ENCODE measurements at places on chromosomes 1 and 21.

- DNase-seq, result peak; percentile 69
Observed at GRCh38 chr1:93844262-93845045, 34.6 kb downstream of the DNTTIP2 start.

GRCh38 chr1:32798679-32799416 lies 18.3 kb downstream of the YARS1 start:
- no peak for DNase-seq

DNA sequence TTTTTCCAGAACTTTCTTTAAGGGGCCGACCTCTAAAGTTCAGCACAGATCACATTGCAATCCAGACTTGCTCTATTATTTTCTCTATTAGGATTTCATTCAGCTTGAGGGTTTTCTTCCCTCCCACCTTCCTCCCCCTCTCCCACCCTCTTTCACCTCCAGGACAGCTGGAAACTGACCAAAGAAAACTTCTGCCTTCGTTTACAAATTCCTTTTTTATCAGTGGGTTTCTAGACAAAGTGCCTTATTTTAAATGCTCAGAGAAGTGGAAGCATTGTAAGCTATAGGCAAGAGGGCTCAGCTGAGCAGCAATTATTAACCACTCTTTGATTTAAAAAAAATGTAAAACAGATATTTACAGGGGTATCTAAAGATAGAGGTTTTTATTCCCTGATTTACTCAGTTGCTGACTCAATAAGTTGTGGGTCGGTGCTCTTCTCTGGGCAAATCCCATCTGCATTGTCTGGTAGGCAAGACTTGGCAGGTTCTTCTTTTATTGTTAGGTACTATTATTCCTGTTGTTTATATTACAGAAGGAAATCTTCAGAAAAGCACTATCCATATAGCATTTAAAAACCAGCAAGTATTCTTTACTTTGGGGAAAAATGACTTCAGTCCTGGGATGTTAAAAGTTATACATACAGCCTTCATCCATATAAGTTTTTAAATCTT lies 277.0 kb upstream of the C1orf105 start:
- no peak for DNase-seq

- DNase-seq, result peak; percentile 81
Observed at GRCh38 chr1:31745096-31745945, 18.8 kb downstream of the ADGRB2 start.

DNA sequence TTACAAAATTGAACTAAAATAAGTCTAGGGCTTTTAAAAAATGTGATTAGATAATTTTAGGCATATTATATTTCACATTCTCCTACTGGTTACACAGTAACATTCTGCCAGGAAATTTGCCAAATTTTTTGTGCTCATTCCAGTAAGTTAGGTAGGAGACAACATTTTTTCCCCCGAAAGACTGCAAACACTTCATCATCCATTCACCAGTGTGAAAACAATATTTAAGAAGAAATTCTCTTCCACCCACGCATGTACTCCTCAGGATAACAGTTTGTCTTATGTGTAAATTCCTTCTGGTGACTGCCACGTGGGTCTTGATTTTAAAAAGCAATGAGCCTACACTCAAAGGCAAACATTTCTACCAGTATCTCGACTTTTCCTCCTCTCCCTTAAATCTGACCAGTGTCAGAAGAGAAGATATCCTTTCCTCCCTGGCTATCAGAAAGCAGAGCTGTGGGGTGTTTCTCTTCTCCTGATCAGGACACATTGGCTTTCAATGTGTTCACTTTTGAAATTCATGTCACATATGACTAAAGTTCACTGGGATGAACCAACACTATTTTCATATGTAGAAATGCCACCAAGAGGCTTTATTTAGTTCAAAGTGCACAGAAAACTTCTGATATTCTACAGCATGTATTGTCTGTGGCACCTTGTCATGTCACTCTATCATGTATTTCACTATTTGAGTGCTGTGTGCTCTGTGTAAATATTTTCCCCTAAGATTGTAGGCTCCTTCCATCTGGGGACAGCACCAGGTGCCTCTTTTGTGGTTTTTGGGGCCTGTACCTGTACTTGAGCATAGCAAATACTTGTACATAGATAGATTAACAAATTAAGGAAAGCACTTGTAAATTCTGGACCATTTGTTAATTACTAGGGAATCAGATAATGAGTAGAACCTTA lies 38.6 kb downstream of the LHX9 start:
- DNase-seq, result no peak

- no peak for DNase-seq
Observed at GRCh38 chr21:14244911-14245310, 29.0 kb downstream of the RBM11 start.

DNA sequence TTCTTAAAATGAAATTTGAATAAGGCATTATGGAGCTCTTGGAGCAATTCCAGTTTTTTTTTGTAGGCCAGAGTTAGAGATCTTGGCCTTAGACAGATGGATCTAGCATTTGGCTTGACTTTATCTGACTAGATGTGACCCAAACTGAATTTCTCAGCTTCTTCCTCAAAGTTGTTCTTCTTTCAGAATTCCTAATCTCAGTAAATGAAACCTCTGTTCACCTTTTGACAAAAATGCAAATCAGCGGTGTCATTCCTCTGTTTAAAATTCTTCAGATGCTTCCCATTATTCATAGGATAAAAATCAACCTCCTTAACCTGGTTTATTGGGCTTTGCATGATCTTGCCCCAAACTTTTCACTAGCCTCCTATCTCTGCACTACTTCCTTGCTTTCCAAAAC lies 177.6 kb downstream of the RASAL2 start:
- DNase-seq, result no peak

DNA sequence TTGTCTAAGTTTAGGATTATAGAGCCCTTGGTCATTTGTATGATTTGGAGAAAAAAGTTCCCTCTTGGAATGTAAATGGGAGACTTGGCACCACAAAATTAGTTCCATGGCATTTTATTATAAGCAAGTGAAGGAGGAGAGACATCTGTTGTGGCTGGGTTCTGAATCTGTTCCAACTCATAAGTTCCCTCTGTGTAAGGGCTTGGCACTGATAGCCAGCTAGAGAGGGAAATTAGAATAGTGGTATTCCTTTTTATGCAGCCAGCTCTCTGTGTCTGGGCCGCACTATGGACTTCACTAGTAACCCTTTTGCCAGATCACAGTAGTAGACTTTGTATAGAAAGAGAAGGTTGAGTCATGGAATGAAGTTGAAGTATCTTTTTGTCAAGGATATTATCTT lies 31.1 kb downstream of the GNAI3 start:
- DNase-seq, result no peak

DNA sequence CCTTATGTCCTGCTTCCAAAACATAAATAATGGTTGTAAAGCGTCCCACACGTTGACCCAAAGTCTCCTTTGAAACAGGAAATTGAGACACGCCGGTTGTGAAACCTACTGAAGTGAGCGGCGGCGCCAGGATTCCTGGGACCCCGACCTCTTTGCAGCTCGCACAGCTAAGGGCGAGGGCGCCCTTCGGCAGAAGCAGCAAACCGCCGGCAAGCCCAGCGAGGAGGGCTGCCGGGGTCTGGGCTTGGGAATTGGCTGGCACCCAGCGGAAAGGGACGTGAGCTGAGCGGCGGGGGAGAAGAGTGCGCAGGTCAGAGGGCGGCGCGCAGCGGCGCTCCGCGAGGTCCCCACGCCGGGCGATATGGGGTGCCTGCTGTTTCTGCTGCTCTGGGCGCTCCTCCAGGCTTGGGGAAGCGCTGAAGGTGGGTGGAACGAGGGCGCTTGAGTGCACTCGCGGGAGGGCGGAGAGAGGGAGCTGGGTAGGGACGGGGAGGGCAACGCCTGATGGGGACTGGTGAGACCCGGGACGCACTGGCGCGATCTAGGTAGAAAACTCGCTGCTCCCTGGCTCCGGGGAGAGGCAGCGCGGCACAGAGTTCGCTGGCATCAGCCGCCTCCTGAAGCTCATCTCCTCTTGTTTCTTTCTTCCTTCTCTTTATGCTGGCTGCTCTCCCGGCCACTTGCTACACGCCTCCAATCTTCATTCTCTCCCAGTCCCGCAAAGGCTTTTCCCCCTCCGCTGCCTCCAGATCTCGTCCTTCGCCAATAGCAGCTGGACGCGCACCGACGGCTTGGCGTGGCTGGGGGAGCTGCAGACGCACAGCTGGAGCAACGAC lies at the start of gene CD1D:
TSS of gene CD1D (plus strand) at position 155 of the 836 bp plus-strand sequence. CDS start at position 362, 207 bp downstream.
- peak; percentile 67 for DNase-seq

DNA sequence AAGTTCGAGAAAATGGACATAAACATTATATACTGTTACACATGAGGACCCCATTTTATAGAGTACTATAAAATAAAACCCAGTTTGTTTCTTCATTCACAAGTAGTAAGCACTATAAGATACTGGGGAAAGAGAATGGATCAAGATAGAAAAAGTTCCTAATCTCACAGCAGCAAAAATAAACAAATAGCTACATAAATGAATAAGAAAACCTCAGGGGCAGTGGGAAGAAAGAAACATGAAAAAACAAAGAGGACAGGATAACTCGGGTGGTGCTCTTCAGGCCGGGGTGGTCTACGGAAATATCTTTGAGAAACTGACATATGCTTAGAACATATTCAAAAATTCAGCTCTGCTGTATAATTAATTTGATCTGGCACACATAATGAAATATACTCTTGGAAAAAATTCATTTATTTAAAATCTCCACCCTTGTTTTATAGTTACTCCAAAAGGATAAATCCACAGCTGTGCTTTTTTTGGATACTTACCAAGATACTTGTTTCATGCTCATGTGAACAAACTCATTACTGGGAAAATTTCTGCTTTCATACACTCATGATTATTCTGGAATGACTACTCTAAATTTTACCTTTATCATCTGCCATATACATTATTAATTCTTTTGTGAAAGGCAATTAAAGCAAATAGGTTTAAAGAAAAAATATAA lies 20.0 kb downstream of the CEP170 start:
- no peak for DNase-seq

DNA sequence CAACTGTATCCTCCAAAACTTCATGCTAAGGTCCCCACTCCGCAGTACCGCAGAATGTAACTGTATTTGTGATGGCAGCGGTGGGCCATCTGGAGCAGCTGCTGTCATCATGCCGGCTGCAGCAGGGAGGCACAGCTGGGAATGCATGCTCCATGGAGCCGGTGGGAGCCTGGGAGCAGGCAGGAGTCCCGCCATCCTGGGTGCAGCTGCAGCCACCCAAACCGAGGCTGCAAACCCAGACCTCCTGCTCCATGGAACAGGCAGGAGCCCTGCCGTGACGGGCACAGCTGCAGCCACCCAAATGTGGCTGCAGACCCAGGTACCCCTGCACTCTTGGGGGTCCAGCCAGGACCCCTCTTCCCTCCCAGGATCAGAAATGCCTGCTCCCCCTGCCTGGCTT lies 80.3 kb downstream of the SCMH1 start:
- DNase-seq, result no peak

GRCh38 chr1:193388683-193389082 lies 202.3 kb upstream of the B3GALT2 start:
- no peak for DNase-seq

- DNase-seq, result no peak
Observed at GRCh38 chr1:181479137-181479745, 4.1 kb upstream of the CACNA1E start.
